ENCODE measurements at places on chromosomes 5 and 9.

- no peak for DNase-seq
Observed at GRCh38 chr5:80360914-80361444, 41.2 kb downstream of the SPZ1 start.

DNA sequence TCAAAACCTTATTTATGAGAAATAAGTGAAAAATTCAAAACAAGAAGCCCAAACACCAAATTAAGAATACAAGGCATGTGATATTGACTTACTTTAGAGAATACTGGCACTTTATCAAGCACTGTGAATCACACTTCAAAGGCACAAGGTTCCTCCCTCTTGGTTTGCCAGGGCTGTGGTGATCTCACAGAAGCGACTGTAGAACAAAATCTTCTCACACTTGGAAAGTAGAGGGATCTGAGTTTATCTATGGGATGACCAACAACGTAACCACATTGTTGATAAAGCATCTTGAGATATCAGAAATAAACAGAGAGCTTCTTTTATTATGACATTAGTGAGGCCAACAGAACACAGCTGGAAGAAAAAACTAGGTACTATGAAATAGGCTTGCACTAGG lies 295.9 kb downstream of the NFIB start:
- no peak for DNase-seq

GRCh38 chr5:120082316-120083068 lies 381.6 kb upstream of the PRR16 start:
- no peak for DNase-seq

DNA sequence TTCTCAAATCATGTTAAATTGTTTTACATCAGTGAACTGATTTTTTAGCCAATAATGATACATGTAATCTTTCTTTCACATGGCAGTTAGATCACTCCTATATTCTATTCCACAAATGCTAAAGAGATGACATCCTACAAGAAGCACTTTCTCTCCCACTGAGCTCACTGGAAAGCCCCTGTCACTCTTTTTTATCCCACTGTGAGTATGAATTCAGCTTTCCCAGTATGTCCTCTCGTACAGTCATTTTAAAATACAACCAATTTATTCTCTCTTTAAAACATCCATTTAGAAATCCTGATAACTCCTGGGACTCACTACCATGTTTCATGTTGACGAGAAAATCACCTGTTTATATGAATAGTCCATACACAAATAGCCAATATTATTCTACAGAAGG lies 599.9 kb downstream of the SEMA5A start:
- DNase-seq, result no peak

DNA sequence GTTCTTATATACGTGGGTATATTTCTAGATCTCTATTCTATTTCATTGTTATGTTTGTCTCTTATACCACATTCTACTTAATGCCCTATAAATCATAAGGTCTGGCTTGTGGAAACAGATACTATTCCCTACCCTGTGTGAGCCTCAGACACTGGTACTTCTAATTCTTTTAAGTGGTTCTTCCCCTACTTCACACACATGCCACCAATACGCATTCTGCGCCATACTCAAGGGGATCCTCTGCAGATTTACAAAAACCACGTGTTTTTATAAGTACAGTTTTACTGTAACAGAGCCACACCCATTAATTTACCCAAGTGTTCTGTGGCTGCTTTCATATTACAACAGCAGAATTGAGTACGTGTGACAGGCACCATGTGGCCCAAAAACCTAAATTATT lies 195.6 kb downstream of the SAXO1 start:
- no peak for DNase-seq

DNA sequence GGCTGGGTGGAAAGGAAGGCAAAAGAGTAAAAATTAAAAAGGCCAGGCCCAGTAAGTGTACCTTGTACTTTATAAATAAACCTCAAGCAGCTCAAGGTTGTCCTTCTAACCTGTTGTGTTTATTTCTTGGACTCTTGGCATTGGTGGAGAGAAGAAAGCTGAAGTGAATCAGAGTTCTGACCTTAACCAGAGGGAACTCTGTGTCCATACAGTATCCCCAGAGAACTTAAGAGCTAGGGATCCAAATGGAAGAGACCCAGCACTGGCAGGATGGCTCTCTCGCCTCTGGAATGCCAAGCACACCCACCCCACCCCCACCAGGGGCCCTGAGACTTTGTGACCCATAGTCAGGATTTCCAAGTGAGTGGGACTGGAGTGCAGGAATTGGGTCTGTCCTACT lies 14.2 kb downstream of the NUDT2 start:
- DNase-seq, result no peak

GRCh38 chr5:36363101-36363500 lies 61.4 kb upstream of the RANBP3L start:
- DNase-seq, result no peak

- no peak for DNase-seq
Observed at GRCh38 chr9:131419026-131419614, 25.2 kb downstream of the PRRC2B start.

DNA sequence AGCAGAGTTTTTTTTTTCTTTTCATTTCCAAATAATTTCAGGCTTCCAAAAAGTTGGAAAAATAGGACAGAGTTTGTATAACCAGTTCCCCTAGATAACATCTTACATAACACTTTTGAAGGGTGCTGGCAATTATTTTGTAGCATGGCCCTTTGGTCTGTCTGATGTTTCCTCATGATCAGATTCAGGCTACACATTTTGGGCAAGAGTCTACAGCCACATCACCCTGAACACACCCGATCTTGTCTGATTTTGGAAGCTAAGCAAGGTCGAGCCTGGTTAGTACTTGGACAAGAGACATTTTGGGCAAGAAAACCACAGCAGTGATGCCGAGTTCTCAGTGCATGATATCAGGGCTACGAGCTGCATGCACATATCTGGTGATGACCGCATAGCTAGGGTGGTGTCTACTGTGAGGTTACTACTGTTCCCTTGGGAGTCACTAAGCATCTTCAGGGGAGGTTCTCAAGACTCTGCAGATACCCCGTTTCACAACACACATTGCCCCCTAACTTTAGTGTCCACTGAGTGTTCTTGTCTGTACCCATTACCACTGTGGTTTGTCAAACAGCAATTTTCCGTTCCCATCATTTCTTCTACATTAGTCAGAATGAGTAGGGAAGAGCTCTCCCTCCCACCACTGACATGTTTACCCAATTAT lies 86.2 kb downstream of the TTC39B start:
- no peak for DNase-seq

- DNase-seq, result no peak
Observed at GRCh38 chr5:17928581-17928981, 294.3 kb downstream of the TAF11L14 start.

GRCh38 chr5:123559434-123559775 lies 47.4 kb downstream of the CSNK1G3 start:
- no peak for DNase-seq

- peak; percentile 43 for DNase-seq
Observed at GRCh38 chr5:155651-156410, 35.5 kb upstream of the LRRC14B start.

DNA sequence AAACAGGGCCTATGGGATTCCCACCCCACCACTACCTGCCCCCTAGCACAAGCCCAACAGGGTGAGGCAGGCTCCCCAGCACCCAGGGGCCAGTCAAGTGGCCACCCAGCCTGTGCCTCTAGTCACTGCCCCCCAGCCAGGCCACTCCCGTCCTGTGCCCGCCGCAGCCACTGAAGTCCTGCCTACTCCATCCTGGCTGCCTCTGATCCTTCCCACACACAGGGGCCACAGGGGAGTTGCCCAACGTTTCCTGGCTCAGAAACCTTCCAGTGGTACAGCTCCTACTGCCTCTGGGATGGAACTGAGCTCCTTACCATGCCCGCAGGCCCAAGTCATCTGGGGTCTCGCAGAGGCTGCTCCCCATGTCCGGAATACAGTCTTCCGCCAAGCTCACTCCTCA lies 70.2 kb upstream of the STXBP1 start:
- DNase-seq, result peak; percentile 92

DNA sequence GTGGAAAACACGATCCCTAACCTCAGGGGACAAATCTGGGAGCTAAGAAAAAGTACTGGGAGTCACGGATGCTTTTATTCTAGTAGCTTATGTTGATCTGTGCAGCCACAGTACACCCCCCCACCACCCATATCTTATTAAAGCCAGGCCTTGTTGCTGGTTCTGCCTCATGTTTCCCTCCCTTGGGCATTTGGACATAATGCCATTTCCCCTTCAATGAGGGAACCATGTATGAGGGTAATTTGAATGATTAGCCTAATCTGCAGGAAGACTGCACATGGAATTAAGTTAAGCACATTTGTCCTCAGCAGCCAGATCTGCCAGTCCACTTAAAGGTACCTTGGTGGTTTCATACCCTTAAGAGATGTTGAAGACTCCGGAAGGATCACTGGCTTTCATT lies 102.0 kb downstream of the ARHGAP26 start:
- no peak for DNase-seq

GRCh38 chr5:181173420-181174342 lies 26.3 kb downstream of the OR2V2 start:
- DNase-seq, result no peak

DNA sequence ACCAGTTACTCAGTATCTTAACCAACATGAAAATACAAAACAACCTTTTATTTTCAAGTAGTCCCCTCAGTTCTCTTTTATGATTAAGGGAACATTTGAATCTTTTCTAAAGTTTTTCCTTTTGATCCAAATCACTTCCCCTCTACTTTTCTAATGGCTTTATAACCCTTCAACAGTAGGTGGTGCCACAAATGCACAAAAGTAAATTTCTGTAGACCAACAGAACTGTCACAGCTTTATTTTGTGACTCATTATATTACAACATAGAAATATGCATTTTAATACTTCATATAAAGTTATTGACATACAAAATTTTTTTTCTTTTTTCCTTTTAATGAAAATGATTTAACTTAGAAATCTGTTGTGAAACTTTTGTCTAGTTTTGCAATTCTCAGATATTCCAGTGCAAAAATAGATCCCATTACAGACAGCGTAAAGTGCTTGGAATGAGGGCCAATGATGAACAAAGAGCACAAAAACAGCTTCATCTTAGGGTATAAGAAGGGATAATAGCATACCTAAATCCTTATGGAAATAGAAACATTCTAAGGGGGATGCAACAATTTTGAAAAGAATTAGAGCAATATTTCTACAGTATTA lies 17.0 kb downstream of the NIPSNAP3B start:
- DNase-seq, result no peak

- DNase-seq, result no peak
Observed at GRCh38 chr5:171226096-171226754, 82.8 kb upstream of the TLX3 start.

DNA sequence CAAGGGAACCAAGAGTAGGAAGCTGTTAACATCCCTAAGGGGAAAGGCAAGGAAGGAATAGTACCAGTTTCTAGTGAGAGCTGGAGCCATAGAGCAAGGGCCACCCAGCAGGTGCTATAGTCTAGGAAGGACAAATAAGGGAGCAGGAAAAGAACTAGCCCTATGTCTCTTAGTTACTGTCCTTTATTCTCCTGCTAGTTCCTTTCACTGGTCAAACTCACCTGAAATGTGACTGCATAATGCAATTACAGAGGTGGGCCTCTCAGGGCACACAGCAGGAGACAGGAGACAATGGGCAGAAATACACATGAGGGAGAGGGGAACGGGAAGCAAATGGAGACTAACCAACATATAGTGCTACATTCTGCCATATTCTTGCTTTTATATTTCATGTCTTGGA lies 26.7 kb upstream of the FRMPD1 start:
- no peak for DNase-seq

DNA sequence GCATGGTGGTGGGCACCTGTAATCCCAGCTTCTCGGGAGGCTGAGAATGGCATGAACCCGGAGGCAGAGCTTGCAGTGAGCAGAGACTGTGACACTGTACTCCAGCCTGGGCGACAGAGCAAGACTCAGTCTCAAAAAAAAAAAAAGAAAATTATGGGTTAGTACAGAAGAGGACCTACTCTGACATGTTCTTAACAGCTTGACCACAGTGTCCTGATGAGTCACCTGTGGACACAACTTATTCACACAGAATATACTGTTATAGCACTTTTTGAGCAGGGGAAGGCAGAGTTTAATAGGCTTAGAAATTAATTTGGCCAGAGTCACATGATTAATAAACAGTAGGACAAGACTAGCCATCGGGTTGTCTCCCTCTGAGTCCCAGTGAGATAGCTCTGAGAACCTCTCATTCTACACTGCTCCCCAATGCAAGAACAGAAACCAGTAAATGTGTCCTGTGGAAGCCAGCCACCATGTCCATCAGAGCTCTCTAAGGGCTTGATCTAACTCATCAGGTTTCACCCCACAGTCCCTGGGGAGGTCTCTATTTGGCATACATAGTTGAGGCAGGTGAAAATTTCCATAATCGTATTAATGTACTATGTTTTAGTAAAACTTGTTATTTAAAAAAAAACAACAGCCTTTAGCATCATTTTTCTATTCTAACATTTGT lies 1077.9 kb upstream of the C9orf72 start:
- no peak for DNase-seq

- DNase-seq, result no peak
Observed at GRCh38 chr5:7053528-7054209, 340.4 kb downstream of the TENT4A start.

- DNase-seq, result no peak
Observed at GRCh38 chr5:113311301-113311700, 123.5 kb downstream of the TSSK1B start.

GRCh38 chr5:150801117-150801927 lies 22.8 kb downstream of the SMIM3 start:
- no peak for DNase-seq

- DNase-seq, result no peak
Observed at GRCh38 chr5:55897905-55898304, 46.7 kb downstream of the IL31RA start.

DNA sequence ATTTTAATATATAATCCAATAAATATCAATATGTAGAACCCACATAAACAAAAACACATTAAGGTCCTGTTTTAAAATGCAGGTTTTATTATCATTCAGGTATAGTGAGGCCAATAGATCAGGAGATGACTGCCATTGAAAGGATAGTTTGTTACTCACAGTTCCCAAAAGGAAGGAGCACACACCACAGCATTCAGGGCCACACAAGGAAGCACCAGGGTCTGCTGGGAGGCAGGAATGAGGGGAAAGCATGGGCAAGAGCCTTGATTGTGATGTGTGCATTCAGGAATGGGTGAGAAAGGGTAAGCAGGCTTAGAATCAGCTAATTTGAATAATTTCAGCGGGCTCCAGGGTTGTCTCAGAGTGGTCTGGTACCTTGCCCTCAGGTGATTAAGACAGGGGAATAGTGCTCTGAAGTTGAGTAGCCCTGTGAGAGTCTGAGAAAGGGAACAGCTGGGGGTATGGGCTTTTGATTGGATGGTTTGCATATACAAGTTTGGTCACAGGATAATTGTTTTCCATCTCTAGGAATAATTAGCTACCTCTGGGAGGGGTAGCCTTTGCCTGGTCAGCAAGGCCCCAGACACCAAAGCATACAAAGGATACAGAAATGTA lies 19.8 kb upstream of the OTULIN start:
- DNase-seq, result no peak

DNA sequence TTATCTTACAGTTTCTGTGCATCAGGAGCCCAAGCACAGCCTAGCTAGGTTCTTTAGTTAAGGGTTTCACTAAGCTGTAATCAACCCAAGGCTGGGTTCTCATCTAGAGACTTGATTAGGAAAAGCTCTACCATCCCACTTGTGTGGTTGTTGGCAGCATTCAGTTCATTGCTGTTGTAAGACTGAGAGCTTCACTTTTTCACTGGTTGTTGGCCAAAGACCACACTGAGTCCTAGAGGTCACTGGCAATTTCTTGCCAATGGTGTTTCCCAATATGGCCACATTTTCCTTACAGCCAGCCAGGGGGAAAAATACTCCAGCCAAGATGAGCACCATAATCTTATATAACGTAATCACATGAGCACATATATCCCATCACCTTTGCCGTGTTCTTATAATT lies 74.3 kb downstream of the SMIM15 start:
- no peak for DNase-seq

GRCh38 chr5:98663521-98663920 lies 109.9 kb upstream of the RGMB start:
- DNase-seq, result no peak

- no peak for DNase-seq
Observed at GRCh38 chr5:96834016-96834415, 26.3 kb upstream of the ERAP1 start.

All from coronary artery (tissue), 2 donors.